ENCODE measurements at places on chromosomes 12 and 14.

- DNase-seq = no peak
Observed at GRCh38 chr14:94989946-94990345, 167.4 kb downstream of the DICER1 start.

- no peak for DNase-seq
Observed at GRCh38 chr12:88725592-88726143, 145.4 kb upstream of the KITLG start.

GRCh38 chr12:53365245-53365904, 14.6 kb upstream of the SP1 start:
- no peak for DNase-seq

GRCh38 chr14:51901475-51902024, 41.1 kb downstream of the GNG2 start:
- no peak for DNase-seq

GRCh38 chr14:71491931-71492330, 440.3 kb upstream of the RGS6 start:
- no peak for DNase-seq

GRCh38 chr12:77943466-77943865, 112.8 kb downstream of the NAV3 start:
- no peak for DNase-seq

DNA sequence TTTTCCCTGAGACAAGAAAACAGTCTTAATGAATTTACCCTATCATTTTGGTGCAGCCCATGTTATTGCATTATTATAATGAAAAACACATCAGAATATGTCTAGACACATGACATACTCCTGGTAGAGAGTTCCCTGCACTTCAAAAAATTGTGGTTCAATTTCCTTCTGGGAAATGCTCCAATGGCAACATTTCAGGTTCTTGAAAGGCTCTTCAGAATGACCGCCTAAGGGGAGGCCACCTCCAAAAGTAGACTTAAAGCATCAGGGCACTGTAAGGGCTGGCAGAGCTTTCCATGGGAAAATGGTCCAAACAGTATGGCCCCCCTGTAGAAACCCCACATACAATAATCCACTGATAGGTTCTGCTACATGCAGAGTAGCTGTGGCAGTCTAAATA, 110.7 kb downstream of the SLC25A21 start:
- peak; percentile 86 for DNase-seq

DNA sequence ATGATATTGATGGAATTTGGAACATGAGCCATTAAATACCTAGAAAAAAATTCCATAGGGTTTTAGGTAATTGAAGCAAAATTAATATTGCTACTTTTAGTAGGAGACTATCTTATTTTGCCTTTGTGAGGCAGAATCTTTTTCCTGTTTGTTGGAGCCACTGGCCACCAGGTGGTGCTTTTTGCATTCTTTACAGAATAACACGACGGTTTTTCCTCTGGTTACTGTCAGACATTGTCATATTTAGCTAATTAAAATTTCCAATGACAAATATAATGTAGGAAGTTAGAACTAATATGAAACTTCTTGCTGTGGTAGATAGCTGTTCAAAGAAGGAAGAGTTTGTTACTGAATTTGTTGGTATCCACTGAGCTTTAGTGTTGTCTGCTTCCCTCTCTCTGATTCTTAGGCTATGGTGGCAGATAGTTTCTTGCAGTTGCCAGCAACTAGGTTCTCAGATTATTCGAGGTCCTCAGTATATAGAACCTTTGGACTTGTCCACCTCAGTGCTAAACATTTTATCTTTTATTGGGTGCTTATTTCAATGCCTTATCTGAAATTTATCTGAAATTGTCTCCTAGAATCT, 25.7 kb downstream of the RAB21 start:
- peak; percentile 28 for DNase-seq

GRCh38 chr12:65670775-65671174, 153.5 kb upstream of the HMGA2 start:
- no peak for DNase-seq

GRCh38 chr14:103189481-103190470, 66.5 kb downstream of the TNFAIP2 start:
- no peak for DNase-seq

- no peak for DNase-seq
Observed at GRCh38 chr12:116333402-116333801, 55.9 kb upstream of the MED13L start.

DNA sequence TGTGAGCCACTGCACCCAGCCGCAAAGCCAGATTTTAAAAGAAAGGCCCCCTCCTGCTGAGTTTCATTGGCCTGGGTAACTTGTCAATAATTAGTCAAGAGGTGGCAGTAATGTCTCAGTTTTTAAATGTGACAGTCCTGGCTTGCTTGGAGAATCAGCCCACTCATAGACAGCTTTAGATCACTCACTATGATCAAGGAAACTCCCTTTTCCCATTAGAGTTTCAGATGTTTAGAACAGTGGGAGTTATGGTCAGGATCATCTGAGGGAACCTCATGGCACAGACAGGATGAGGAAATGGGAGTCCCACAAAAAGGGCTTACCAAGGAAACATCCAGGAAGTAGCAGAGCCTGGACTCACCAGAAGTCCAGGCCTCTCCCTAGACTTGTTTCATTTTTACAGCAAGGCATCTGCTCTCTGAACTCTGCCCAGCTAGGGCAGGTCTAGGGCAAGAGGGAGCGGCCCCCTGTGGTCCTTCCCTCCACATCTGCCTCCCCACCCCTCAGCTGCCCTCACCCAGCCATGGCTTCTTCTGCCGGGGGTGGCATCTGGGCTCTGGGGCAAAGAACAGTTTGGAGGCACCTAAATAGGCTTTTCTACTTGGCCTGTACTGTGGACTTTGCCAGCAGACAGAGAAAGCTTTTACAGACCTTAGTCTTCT, 11.2 kb downstream of the BCL2L14 start:
- DNase-seq = peak; percentile 4

GRCh38 chr12:47021298-47021697, 58.1 kb upstream of the PCED1B start:
- peak; percentile 78 for DNase-seq
